Iris pigment epithelial cell (primary cell): ENCODE measurements at places on chromosomes 6 and 20.
A peak's percentile ranks its signal among the peaks of the same experiment; 100 is the strongest.

- no peak for DNase-seq
Observed at GRCh38 chr6:25949695-25950094, 12.9 kb upstream of the TRIM38 start.

DNA sequence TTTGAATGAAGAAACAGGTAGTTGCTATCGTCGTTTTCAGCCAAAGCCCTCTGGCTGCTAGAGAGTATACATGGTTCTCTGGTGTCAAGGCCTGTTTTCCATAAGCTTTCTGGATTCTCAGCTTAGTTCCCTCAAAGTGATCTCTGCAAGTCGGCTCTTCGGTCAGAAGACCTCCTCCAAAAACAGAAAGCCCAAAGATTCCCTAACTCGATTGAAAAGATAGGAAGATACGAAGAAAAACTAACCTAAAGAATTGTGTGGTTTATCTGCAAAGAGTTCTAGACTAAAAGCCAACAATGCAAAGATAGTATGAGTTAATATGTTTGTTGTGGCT is 545 bp upstream of the ASCC3 start:
- no peak for DNase-seq

DNA sequence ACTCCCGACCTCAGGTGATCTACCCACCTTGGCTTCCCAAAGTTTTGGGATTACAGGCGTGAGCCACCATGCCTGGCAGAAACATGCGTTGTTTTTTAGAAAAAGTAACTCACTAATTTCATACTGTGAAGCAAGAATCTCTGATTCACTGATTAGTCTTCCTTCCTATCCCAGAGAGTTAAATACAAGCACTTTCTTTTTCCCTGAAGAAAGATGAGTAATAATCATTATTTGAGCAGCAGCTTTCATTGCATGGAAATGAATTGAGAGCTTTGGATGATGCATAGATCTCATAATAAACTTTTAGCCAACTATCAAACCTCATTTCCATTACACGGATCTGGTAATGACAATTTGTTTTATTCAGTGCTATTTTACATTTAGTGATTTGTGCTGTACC is 892.5 kb upstream of the EYS start:
- DNase-seq = peak; percentile 11

DNA sequence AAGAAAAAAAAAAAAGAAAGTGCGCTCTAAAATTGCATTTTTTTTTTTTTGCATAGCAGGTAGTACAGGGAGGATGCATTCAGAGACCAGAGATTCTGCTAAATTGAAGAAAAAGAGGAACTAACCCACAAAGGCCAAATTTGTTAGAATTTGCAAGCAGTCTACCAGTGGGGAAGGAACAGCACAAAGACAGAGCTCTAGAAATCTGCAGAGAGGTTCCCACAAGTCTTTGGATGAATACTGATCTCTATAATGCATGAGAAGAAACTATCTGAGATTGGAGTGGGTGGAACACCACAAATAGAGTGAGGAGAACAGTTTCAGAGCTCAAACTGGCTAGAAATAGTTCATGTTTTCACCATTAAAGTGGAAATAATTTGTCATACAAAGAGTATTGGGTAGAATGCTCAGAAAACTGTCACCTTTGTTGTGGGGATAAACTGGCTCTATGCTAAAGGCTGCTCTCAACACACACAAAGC is 79.6 kb upstream of the AHI1 start:
- DNase-seq = no peak

DNA sequence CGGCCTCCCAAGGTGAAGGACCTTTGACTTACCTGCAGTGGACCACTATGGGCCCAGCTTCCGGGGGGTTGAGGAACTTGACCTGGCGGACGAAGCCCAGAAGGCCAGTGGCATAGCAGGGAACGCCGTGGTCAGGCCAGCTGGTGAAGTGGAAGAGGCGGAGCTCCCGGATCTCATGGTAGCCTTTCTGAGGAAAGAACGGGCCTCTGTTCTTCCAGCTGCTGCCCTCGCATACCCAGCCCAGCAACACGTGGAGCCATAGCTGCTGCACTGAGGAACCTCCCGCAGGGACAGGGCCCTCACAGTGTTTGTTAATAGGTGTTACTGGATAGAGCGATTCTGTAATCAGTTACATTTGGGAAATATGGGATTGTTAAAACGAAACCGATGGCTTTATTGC is 492.1 kb upstream of the CHD6 start:
- DNase-seq = no peak

DNA sequence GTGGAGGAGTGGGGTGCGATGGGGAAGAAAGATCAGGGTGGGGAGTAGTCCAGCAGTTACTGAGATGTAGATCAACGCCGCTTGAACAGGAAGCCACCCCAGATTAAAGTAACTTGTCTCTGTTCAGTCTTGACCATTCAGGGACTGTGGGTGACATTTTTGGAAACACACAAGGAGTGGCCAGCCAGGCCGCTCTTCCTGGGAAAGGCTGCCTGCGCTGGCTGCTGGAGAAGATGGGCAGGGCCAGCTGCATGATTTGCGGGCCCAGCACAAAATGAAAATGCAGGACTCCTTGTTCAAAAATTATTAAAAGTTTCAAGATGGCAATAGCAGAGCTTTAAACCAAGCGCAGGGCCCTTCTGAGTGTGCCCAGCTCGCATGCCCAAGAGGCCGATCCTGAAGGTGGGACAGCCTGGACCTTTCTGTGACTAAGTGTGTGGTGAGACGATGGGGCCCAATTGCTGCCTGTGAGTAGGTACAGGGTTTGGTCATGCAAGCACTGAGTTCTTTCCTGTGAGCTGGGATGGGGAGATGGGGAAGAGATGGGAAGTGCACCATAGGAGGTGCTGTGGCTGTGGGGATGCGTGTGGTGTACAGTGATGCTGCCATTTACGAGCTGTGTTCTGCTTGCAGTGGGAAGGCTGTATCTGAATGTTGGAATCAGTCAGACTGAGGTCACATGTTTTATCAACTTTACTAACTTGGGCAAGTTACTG is 51.3 kb downstream of the DAAM2 start:
- DNase-seq = no peak

DNA sequence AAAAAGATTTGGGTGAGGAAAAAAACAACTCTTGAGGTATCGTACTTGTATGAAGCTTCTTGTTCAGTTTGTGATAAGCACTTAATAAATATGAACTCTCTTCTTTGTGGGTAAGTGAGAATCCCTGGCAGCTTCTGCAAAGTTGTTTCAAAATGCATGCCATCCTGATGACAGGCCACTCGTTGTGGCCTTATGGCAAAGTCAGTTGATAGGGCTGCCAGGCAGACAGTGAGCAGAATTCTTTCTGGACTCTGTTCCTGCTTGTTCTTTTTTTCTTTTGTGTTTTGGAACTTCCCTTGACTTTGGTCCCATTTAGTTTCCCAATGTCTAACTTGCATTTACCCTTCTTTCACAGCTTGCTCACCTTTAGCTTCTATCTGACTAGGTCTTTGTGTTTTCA is 983.5 kb upstream of the FLRT3 start:
- DNase-seq = no peak

GRCh38 chr20:21322921-21323331 is 19.8 kb downstream of the XRN2 start:
- DNase-seq = peak; percentile 44

DNA sequence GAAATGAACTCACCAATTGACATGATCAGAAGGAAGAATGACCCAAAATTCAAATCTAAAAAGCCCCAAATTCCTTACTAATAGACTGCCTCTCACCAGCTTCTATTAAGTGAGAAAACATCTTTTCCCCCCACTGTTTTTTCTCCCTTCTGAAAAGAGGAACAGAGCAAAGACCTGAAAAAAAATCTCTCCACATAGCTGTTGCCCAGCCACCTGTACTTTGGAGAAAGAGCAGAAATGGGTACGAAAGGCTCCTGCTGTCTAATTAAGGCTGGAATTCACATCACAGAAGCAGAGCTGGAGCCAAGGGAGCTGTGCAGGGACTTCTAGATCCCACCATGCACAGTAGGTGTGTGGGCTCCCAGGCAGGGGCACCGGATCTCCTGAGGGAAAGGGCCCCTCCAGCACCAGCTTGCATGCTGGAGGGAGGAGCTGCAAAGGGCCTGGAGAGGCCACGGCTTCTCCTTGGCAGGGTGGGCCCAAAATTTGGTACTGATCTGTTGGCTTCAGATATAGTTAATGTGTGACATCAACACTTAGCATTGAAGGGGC is 73.2 kb upstream of the DUSP22 start:
- DNase-seq = no peak

DNA sequence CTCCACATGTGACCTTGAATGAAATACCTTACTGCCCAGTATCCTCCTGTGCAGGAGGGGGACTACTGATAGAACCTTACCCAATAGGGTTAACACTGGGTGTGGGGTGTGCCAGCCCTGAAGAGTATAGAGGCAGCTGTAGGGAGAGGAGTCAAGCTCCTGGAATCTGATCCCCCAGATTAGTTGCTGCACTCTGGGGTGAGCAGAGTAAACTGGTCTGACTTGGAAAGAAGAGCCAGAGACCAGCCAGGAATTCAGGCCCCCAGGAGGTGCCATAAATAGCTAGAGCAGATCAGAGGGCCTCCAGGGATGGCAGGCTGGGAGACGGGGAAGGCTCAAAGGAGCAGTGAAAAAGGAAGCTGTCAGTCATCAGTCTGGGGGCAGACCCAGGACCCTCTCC is 3.5 kb upstream of the APOBEC2 start:
- DNase-seq = peak; percentile 34

- DNase-seq = peak; percentile 79
Observed at GRCh38 chr20:57361517-57361916, 10.5 kb downstream of the RAE1 start.

- DNase-seq = no peak
Observed at GRCh38 chr6:108727966-108728730, 120.1 kb upstream of the ARMC2 start.

- DNase-seq = no peak
Observed at GRCh38 chr6:153942361-153942760, 96.7 kb upstream of the OPRM1 start.

- DNase-seq = peak; percentile 37
Observed at GRCh38 chr6:75126518-75126917, 79.3 kb downstream of the COL12A1 start.

- DNase-seq = no peak
Observed at GRCh38 chr6:170048615-170049256, 242.1 kb downstream of the DLL1 start.

GRCh38 chr6:135291288-135292076 is 110.4 kb downstream of the MYB start:
- DNase-seq = peak; percentile 59

DNA sequence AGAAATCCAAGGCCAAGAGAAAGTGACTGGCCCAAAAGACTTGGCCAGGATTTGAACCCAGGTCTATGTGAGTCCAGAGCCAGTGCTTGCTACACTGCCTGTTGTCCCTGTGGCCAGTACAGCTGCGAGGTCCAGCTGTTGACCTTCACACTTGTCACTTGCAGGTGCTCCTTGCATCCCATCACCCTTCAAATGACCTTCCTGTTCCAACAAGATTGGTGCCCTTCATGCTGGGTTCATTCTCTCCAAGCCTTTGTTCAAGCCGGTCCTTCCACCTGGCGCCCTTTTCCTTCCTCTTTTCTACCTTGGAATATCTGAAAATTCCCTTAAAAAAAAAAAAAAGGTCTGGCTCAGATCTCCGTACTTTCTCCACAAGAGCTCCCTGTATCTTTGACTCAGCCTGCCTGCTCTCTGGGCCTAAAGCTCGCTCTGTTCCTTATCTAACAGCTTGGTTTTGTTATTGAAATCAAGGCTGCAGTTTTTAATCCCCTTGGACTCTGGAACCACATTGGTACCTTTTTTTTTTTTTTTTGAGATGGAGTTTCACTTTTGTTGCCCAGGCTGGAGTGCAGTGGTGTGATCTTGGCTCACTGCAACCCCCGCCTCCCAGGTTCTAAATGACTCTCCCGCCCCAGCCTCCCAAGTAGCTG is 22.2 kb upstream of the MRPS18A start:
- peak; percentile 24 for DNase-seq

GRCh38 chr6:42885702-42886101 is 6.3 kb downstream of the RPL7L1 start:
- no peak for DNase-seq

DNA sequence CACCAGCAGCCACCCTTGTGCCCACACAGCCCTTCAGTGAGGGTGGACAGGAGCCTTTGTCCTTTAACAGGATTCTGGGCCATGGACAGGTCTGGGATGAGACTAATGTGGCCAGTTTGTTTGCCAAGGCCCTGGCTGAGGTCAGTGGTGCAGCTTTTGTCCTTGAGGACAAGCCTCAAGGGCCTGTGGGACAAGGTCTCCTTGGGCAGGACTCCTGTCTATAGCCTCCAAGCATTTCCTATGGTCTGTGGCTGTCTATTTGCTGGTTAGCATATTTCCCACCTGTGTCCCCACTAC is 44.1 kb downstream of the SUN5 start:
- no peak for DNase-seq

- peak; percentile 45 for DNase-seq
Observed at GRCh38 chr6:20211941-20212391, 303 bp downstream of the MBOAT1 start.

GRCh38 chr6:163354085-163354484 is 60.4 kb upstream of the QKI start:
- peak; percentile 81 for DNase-seq

GRCh38 chr6:25166955-25167748 is 112.0 kb upstream of the CARMIL1 start:
- no peak for DNase-seq

GRCh38 chr20:50385733-50386640 is 124.2 kb upstream of the PTPN1 start:
- no peak for DNase-seq

GRCh38 chr6:90463874-90464273 is 123.0 kb downstream of the MAP3K7 start:
- DNase-seq = no peak

GRCh38 chr6:154538640-154539191 is 28.2 kb upstream of the CNKSR3 start:
- DNase-seq = no peak

DNA sequence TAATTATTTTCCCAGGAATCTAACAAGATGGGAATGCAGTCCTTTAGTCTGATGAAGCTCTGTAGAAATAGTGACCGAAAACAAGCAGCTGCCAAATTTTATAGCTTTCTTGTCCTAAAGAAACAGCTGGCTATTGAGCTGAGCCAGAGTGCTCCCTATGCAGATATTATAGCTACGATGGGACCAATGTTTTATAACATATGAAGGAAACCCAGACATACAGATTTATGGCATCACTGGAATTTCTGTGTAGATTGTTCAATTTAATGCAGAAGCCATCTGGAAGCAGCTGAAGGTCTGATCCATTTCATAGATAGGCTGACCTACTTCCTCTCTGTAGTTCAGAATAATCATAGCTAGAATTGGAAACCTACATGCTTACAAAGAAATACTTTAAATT is 11.8 kb upstream of the SNPH start:
- DNase-seq = no peak

DNA sequence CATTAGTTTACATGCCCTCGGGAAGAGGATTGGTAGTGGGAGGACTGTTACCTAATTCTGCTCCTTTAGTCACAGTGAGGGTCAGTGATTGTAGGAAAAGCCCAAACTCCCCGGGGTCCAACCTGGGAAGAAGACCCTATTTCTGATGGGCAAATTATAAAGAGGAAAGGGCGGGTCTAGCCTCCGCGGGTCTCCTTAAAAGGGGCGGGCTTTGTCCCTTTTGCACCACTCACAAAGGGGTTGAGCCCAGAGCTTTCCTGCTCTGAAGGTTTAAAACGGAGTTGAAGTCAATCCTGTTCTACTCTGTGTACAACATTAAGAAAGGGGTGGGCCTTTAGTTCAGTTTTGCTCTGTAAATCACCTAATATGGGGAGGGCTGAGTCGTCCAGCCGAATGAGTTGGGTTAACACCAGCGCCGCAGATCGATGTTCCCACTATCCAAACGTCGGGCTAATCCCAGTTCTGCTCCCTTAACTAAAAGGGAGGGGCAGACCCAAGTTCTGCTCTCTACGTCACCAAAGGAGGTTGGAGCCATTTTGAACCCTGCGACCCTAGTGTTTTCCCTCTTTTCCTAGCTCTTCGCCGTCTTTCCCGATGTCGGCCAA is 920 bp upstream of the RNF5 start:
- peak; percentile 74 for DNase-seq
